ENCODE measurements at places on chromosomes 13 and 19.

DNA sequence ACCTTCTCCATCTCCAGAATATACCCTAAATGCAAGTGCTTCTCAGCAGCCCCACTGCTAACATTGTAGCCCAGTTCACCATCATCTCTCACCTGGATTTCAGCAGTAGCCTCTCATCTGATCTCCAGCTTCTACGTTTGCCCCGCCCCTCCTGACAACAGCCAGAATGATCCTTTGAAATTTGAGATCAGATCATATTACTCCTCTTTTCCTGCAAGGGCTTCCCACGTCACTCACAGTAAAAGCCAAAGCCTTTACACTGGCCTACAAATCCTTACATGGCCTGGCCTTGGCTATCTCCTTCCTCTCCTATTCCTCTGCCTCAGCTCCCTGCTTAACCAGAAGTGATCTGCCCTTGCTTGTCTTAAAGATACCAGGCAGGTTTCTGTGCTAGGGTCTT is 94.3 kb upstream of the NBEA start:
- no peak for DNase-seq

- DNase-seq = peak; percentile 56
Observed at GRCh38 chr19:29263305-29264135, 50.6 kb upstream of the UQCRFS1 start.

GRCh38 chr19:13082192-13083007 is 20.3 kb downstream of the LYL1 start:
- DNase-seq = peak; percentile 86

DNA sequence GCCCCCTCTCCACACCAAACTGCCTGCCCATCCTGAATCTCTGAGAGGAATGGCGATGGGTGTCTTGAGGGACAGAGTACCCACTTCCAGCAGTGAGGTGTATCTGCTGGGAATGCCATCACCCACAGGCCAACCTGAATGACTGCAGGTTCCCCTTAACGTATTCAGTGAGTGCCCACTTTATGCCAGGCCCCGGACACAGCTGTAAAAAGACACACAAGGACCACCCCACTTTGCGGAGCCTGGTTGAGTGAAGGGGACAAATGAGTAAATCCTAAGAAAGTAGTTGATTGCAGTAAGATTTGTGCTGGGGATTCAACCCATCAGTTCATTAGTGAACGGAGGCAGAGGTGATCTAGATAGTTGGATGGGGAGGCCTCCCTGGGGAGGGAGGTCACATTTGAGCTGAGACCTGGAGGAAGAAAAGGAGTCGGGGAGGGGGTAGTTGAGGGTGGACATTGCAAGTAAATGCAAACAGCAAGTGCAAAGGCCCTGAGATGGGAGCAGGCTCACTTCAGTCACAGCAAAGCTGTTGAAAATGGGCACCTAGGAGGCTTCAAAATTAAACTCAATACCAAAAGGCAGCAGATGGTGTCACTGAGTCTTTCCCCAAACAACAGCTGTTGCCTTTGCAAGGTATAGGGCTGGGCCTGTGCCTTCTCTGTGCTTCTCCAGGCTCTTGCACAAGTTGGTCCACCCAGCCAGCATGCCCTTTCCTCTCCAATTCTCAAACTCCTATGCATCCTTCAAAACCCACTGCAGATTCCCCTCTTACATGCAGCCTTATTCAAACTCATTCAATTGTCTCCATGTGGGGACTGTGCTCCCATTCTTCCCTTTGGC is 4.3 kb downstream of the GDF15 start:
- peak; percentile 23 for DNase-seq

Data from H7 (cell line).